ENCODE measurements at places on chromosomes 16 and 17. TPM values are rescaled to one million over a fixed set of nuclear protein-coding genes. Genes with fewer than 3 reads are reported as not detected.

DNA sequence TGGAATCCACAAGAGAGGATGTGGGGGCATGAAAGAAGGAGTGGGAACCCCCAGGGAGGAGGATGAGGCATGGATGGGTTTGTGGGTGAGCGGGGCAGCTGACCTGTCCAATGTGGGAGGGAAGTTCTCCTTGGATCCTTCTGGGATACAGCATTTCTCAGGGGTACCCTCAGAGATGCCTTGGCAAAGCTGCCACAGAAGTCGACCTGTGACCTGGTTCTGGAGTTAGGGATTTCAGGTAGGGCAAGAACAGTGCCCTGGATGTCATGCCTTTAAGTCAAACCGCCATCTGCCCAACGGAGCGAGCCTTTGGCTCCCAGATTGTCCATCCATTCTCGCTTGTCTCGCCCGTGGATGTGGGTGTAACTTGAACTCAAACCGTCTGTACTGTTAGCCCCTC lies 30.0 kb downstream of the WSCD1 start:
- DNase-seq, result peak; percentile 64

DNA sequence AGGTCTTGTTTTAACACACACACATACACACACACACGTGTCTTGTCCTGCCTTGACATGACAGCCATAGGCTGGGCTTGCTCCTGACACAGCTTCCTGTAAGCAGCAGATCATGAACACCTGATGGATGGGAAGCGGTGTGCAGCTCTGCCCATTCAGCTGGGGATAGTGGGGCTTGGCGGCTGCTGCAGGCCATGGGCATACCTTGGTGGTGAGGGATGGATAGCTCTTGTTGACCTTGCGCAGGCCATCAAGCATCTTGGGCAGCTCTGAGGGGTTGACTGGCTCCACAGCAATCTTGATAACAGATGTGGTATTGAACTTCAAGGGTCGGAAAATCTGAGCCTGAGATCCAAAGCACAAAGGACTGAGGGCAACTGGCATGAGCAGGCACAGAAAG lies 12.0 kb downstream of the HIGD1B start:
- no peak for DNase-seq

GRCh38 chr17:75345514-75346167 lies 56.4 kb upstream of the SLC25A19 start:
- no peak for DNase-seq

DNA sequence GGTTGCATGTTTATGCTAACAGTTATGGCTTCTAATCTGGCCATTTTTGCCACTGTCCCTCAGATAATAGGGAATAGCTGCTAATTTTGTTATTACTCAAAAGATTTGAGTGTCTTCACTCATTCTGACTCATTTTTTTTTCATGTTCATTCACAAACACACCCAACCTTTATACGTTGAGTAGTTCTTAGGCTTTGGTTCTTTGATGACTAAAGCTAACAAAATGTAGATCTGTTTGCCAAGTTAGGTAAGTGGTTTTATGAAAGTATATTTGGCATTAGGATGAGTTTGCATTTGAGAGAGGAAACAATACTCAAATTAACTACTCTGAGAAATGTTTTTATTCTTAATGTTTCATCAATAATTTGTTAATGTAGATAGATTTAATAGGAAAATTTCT lies 3.6 kb downstream of the MAP2K4 start:
- DNase-seq, result no peak

- no peak for DNase-seq
These were observed 40.7 kb upstream of the ANKFY1 start for GRCh38 chr17:4304417-4305027.

- no peak for DNase-seq
These were observed 164.4 kb downstream of the C16orf78 start for GRCh38 chr16:49537924-49538459.

- no peak for DNase-seq
These were observed 2.3 kb upstream of the CBX4 start for GRCh38 chr17:79841369-79842135.

DNA sequence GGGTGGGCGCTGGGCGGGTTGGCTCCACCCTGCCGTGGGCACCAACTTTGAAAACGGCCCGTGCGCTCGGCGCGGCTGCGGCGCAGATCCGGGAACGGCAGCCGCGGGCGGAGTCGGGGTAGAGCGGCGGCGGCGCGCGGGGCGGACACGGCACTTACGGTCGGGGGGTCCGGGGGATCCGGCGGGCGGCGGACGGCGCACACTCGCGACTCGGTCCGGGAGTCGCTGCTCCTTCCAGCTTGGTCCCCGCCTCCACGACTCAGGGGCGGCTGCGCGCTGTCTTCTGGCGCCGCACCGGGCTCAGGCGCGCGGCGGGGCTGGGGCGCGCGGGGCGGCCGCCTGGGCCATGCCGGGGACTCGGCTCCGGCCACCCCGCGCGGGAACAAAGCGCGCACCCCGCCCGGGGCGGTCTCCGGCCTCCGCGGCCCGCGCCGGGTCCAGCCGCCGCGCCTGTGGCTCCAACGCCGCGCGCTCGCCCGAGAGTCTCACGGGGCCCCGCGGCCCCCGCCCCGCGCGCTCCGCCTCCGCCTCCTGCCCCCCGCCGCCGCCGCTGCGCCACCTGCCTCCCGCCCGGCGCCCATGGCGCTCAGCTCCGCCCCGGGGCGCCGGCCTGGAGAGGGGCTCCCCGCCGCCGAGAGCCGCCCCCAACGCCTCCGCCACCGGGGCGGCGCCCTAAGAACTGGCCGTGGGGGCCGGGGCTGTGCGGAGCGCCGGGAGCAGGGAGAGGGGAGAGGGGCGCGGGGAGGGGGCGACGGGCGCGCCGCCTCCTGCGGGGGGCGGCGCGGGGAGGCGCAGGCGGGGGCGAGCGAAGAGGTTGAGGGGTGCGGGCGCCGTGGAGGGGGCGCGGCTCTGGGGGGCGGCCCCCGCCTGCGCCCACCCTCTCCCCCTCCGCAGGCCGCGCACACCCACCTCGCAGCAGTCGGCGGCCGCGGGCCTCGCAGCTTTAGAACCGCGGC lies 35.9 kb downstream of the CBFA2T3 start:
- DNase-seq, result no peak

DNA sequence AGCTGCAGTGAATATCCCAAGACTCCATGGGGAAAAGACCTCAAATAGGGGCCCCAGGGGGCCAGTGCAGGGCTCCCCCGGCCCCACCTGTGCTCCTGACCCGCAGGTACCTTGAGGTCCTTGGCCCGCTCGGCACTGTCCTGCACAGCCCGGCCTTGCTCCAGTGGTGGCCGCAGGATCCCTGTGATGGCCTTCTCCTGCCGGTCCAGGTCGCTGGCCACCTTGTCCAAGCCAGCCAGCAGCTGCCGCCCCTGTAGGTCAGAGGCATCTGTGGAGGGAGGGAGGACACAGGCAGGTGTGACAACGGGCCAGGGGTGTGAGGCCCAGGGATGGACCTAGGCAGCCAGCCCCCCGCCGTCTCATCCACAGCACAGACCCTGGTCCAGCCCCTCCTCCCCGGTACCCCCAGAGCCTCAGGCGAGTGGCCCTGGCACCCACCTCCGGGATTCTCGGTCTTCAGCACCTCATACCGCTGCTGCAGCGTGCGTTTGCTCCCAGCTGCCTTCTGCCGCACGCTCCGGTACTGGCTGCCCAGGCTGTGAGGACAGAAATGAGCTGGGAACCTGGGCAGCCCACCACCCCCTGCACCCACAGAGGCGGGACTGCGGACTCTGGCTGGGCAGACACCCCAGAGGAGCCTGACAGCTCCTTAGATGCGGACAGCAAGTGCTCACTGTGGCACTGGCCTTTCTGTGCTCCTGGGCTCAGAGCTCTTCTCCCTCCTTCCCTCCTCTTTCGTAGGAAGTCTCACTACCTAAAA lies 43.7 kb downstream of the PPL start:
- no peak for DNase-seq

DNA sequence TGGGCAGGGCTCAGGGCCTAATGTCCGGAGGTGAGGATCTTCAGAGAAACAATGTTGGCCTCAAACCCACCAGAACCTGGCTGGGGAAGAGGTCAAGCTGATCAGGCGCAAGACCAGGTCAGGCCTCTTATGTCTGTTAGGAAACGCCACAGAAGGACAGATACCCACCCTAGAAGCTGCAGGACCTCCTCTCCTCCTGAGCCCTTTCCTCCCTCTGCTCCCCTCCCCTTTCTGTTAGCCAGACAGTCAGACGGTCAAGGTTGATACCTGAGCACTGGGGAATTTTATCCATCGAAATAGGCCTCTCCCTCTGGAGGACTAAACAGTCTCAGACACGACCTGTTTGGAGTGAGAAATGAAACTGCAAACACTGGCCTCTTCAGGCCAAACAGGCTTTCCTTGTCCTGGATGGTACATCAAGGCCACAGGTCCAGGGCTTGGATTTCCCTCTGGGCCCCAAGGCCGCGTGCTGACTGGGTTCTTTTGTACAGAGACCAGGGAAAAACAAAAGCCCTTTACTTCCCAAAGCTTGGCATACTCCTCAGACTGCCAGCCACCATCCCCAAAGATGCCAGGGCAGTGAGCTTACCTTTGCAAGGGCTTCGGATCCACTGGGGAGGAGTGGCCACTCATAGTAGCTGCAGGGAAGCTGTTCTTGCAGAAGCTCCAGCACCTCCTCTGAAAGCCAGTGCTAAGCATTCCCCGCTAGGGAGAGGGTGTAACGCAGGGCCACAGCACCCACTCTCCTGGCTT lies 135.8 kb downstream of the CCDC182 start:
- DNase-seq, result no peak

DNA sequence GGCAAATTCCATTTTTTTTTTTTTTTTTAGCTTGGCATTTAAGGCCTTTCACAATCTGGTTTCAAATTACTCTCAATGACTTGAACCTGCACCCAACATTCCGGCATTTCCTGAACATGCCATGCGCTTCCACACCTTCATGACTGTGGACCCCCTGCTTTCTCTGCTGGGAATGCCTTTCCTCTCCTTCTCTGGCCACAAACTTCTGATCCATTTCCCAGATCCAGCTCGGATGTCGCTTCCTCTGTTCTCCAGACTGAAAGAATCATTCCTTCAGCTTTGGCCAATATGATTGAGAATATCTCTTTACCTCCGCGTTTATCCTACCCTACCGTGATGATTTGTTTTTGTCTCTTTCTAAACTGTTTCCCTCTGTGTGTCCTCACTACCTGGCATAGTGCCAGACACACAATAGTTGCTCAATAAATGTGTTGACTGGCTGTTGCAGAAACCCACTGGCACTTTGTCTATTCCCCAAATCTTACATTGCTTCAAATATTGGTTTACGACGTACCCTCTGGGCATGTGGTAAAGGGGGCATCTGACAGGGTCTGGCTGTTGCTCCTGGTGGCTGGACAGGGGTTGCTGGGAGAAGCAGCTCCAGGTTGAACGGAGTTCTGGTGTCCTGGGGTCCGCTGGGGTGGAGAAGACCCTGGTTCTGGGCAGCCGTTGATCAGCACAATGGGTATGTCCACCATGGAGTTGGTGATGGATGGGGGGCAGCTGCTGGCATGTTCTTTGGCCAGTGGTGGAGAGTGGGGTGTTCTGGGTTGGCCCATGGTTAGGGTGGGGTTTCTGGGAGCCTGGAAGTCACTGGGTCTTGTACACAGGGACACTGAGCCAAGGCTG lies 14.7 kb downstream of the TNS4 start:
- DNase-seq, result no peak

GRCh38 chr16:50568187-50568815 lies 20.1 kb downstream of the NKD1 start:
- DNase-seq, result no peak

DNA sequence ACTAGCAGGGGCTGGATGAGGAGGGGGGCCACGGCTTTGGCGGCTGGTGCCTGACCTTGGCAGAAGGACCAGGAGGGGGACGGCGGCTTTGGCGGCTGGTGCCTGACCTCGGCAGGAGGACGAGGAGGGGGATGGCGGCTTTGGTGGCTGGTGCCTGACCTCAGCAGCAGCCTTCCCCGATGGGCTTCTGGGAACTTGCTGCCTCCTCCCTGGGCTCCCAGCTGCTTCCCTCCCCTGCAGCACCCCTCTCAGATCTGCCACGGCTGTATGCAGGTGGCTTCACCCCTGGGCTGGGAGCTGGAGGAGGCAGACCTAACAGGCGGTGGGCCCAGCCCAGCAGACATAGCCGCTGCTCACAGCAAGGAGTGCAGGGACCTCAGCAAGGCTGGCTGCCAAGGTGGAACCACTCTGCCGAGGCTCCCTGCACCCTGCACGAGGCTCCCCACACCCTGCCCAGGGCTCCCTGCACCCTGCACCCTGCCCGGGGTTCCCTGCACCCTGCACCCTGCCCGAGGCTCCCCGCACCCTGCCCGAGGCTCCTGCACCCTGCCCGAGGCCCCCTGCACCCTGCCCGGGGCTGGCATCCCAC lies 38.4 kb upstream of the CBFA2T3 start:
- DNase-seq, result no peak

- no peak for DNase-seq
These were observed 67.7 kb downstream of the GAS7 start for GRCh38 chr17:10130677-10131076.

- no peak for DNase-seq
These were observed 110.8 kb upstream of the GSE1 start for GRCh38 chr16:85502357-85502756.

DNA sequence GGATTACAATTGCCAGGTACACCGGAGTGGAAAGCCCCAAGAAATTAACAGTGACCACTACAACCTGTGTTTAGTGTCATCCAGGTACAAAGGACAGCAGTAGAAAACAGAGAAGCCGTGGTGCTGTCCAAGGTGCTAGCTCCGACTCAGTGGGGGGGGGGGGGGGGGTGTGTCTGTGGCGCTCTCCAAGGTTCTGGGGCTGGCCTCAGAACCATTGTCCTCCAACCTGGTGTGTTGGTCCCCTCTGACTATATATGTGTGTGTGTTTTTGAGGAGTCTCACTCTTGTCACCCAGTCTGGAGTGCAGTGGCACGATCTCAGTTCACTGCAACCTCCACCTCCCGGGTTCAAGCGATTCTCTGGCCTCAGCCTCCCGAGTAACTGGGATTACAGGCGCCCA lies 5.8 kb upstream of the ZNF23 start:
- DNase-seq, result no peak

GRCh38 chr17:12618557-12618956 lies 47.1 kb upstream of the MYOCD start:
- DNase-seq, result no peak

- DNase-seq, result no peak
These were observed 58.1 kb downstream of the CYB5B start for GRCh38 chr16:69482410-69482991.

NAGS gene
- 0.80 TPM for total RNA-seq

XPO6 gene
- 127 TPM for total RNA-seq

CLEC3A gene
- not detected for total RNA-seq

PPL gene
- total RNA-seq, result 10.9 TPM

NPIPA8 gene
- total RNA-seq, result 0.93 TPM

PRR35 gene
- total RNA-seq, result not detected

CDRT15 gene
- total RNA-seq, result not detected

DOK4 gene
- 7.3 TPM for total RNA-seq

ETV4 gene
- total RNA-seq, result 0.48 TPM
